H1 (cell line): ENCODE measurements at places on chromosomes 16 and 17.

DNA sequence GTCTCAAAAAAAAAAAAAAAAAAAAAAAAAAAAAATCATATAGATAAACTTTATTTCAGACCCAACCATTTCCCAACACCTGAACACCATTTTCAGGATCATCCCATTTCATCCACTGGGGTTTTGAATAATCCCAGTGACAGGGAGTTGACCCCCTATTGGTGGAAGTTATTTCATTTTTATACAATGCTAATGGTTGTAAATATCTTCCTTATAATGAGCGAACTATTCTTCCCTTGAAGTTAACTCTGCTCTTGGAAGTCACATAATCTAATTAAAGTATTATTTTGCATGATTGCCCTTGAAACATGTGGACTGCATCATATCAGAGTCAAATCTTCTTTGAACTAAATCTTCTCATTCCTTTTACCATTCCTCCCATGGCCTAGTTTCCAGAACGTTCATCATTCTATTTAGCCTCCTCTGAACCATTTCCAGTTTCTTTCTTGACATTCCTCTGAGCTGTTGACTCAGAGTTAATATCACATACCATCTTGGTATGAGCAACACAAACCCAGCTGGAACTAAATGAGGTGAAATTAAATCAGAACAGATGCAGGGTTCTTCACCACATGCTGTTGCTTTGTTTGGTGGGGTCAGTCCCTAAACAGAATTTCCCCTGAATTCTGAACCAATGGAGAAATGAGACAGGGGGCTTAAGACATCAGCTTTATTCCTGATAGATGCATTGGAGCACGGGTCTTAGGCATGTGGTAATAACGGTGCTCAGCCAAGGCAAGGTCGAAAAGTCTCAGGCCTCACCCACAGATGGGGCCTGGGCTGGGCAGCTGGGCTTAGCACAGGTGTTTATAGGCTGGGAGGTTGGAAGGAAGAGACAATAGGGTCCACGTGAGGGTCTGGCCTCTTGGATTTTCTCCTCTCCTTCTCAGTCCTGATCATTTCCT is 8.9 kb downstream of the HSD17B2 start:
- H3K4me1 ChIP-seq = no peaks in the 10 kb centered on the region
- no peak overlapping the region for H3K27ac ChIP-seq
- no peak for DNase-seq
- no peaks in the 10 kb centered on the region for H3K36me3 ChIP-seq
- H3K4me3 ChIP-seq = no peak overlapping the region

DNA sequence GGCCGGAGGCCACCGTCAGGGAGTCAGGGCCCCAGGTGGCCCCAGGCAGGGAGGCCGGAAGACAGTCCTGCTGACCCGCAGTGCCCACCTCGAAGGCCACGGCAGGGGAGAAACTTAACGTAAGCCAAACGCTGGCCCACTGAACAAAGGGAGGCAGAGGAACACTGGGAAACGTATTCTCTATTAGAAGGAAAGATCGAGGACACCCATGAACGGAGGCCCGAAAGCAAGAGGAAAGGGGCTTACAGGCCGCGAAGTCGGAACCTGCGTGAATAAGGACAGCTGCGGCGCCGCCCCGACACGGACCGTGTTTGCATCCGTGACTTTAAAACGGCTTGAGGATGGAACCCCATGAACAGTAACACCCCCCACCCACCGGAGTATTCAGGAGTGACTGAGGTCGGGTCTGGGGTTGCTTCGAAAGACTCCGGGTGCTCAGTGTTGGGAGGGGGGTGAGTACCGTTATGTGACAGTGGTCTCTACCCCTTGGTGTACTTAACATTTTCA is 102.4 kb upstream of the METRNL start:
- H3K4me3 ChIP-seq = no peak overlapping the region
- no peaks in the 10 kb centered on the region for H3K27me3 ChIP-seq
- no peaks in the 10 kb centered on the region for H3K4me1 ChIP-seq
- no peaks in the 10 kb centered on the region for H3K36me3 ChIP-seq
- no peak overlapping the region for H3K27ac ChIP-seq

DNA sequence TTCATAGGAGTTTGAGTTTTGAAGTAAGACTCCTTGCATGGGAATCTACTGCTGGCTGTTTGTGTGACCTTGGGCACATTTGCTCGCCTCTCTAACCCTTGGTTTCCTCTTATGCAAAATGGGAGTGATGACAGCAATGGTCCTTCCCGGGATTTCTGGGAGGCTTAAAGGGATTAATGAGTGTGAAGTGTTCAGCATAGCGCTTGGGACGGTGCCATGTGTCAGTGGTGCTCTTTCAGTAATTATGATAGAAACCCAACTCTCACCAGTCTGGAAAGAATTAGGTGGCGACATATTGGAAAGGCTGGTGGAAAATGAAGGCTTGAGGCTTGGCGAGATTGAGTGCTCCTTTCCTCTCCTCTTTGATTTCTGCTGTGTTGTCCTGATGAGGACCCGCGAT is 429.2 kb upstream of the EEF2KMT start:
- H3K27me3 ChIP-seq = no peaks in the 10 kb centered on the region
- no peaks in the 10 kb centered on the region for H3K36me3 ChIP-seq
- H3K27ac ChIP-seq = no peak overlapping the region
- H3K4me1 ChIP-seq = no peaks in the 10 kb centered on the region
- H3K4me3 ChIP-seq = no peak overlapping the region

DNA sequence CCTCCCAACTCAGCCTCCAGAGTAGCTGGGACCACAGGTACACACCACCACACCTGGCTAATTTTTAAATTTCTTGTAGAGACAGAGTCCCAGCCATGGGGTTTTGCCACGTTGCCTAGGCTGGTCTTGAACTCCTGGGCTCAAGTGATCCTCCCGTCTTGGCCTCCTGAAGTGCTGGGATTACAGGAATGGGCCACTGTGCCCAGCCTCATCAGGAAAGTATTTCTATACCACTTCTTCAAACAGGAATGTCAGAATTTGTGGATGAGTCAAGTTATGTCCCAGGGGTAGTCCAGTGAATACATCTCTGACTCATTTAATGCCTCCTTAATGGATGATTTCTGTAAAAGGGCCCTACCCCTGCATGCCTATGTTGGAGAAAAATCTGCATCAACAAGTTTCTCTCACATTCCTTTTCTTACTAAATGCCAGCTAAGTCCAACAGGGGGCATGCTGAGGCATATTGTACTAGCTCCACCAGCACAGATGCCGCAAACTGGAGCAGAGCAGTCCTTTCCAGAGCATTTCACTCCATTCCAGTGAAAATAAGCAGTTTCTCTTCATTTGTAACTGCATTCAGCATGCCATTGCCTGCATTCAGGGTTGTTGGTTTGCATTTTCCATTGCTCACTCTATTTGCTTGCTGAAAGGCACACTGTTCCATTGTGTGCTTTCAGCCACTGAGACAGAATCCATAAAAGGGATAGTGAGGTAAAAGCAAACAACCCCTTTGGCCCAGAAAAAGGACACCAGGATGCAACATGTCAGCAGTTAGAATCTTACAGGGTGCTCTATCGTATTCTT is 5.3 kb upstream of the CAVIN1 start:
- H3K4me3 ChIP-seq = no peak overlapping the region
- H3K27me3 ChIP-seq = no peaks in the 10 kb centered on the region
- H3K4me1 ChIP-seq = peaks cover 4% of the 10 kb centered on the region
- H3K27ac ChIP-seq = peak overlapping the region; percentile 65
- H3K36me3 ChIP-seq = no peaks in the 10 kb centered on the region
- no peak for DNase-seq

DNA sequence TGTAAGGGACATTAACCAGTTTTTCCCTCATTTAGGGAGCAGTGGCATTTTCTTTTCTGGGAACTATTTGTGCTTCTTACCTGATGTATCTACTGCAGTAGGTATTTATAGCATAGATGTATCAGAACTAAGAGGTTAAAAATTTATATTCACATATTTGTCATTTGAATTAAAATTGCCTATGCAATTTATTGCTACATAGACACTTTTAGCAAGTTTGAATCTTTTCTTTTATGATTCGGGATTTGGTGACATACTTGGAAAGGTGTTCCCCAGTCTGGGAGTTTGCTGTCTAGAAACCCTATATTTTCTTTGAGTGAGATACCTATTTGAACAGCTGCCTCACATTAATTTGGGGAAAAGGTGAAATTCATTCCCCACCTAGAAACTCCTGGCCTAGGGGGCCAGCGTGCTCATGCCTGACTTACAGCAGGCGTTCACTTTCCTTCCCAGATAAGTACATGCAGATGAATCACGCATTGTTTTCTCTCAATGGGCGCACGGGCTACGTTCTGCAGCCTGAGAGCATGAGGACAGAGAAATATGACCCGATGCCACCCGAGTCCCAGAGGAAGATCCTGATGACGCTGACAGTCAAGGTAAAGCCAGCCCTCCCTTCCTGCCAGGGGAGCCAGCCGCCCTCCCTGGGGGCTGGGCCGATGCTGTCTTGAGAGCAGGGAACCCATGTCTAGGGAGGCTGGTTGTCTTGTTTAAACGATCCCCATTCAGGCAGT is 73.8 kb downstream of the SDR42E1 start:
- H3K4me1 ChIP-seq = peaks cover 20% of the 10 kb centered on the region
- no peaks in the 10 kb centered on the region for H3K27me3 ChIP-seq
- no peaks in the 10 kb centered on the region for H3K36me3 ChIP-seq
- DNase-seq = no peak

GRCh38 chr17:5408186-5408585 is 11.3 kb downstream of the NUP88 start:
- no peak overlapping the region for H3K27ac ChIP-seq
- no peaks in the 10 kb centered on the region for H3K4me1 ChIP-seq
- H3K36me3 ChIP-seq = peaks cover 95% of the 10 kb centered on the region

DNA sequence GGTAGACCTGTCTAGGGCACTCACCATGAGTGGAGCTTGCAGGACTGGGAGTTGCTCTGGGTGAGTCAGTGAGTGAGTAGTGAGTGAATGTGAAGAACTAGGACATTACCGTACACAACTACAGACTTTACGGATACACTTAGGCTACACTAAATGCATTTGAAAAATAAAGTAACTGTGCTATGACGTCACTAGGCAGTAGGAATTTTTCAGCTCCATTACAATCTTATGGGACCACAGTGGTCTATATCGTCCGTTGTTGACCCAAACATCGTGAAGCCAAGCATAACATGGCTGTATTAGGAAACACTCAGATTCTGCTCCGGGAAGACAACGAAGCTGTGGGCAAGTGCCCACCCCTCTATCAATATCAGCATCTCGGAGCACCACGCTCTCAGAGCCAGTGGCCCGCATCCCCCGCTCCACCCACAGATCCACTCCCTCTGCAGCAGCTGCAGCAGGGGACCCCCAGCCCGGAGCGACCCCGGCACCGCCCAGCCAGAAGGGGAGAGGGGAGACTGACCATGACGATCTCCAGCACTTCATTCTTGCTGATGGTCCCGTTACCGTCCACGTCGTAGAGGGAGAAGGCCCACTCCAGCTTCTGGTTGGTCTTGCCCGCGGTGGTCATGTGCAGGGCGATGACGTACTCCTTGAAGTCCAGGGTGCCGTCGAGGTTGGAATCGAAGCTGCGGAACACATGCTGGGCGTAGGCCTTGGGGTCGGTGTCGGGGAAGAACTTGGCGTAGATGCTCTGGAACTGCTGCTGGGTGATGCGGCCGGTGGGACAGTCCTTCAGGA is 594 bp downstream of the RCVRN start:
- H3K4me3 ChIP-seq = no peak overlapping the region
- H3K4me1 ChIP-seq = no peaks in the 10 kb centered on the region
- H3K36me3 ChIP-seq = no peaks in the 10 kb centered on the region
- H3K27me3 ChIP-seq = no peaks in the 10 kb centered on the region

- no peaks in the 10 kb centered on the region; the same call in 1 of the 2 replicates for H3K4me1 ChIP-seq
- DNase-seq = no peak
- peaks cover 34% of the 10 kb centered on the region for H3K27me3 ChIP-seq
- H3K36me3 ChIP-seq = no peaks in the 10 kb centered on the region
- no peak overlapping the region for H3K4me3 ChIP-seq
- H3K27ac ChIP-seq = no peak overlapping the region
These were observed 27.5 kb downstream of the ZFHX3 start for GRCh38 chr16:73020409-73020884.

DNA sequence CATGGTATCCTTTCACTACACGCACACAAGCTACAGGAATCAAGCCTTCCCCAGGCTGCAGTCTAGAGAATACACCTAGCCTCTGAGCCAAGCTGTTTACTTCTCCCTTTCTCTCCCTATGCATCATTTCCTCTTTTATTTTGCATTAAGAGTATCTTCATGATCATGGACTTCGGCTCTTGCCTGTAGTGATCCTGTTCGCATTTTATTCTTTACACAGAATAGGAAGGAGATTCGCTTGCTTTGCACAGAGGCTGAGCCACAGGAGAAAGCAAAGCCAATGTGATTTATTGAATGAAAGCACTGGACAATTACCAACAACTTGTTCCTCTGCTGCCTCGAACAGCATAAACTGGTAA is 172.7 kb downstream of the ANKFN1 start:
- H3K36me3 ChIP-seq = no peaks in the 10 kb centered on the region
- DNase-seq = no peak
- no peak overlapping the region; the same call in 1 of the 2 replicates for H3K27ac ChIP-seq
- H3K4me1 ChIP-seq = no peaks in the 10 kb centered on the region
- no peaks in the 10 kb centered on the region for H3K27me3 ChIP-seq

DNA sequence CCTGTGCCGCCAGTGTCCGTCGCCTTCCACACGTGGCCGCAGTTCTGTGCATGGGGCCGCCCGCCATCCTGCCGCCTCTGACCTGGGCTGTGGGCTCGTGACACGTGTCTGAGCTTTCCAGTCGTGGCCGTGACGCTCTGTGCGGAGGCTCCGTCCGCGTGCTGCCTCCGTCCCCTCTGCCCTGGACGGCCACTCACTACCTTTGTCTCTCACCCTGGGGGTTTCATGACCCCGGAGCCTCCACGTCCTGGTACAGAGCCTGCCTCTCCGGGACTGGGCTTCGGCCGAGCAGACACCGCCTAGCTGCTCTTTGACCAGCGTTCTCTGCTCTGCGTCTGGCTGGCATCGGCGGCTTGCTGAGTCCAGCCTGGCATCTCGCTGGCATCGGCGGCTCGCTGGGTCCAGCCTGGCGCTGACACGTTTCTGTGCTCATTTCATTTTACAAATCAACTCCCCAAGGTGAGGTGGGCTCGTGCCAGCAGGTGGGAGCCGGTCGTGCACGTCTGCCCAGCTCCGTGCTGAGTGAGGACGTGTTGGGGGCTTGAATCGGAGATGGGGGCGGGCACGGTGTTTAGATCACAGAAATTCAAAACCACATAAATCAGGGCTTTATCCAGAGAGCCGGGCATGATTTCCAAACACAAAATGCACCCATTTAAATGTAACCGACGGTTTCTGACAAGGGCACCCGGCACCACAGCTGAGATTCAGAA is 44.3 kb upstream of the GNG13 start:
- no peak overlapping the region for H3K4me3 ChIP-seq
- DNase-seq = no peak
- H3K27me3 ChIP-seq = no peaks in the 10 kb centered on the region
- no peaks in the 10 kb centered on the region for H3K4me1 ChIP-seq
- no peaks in the 10 kb centered on the region for H3K36me3 ChIP-seq
- H3K27ac ChIP-seq = no peak overlapping the region

- no peaks in the 10 kb centered on the region for H3K36me3 ChIP-seq
- peaks cover 5% of the 10 kb centered on the region for H3K4me1 ChIP-seq
- H3K27ac ChIP-seq = no peak overlapping the region
- H3K27me3 ChIP-seq = peaks cover 25% of the 10 kb centered on the region
- peak overlapping the region; percentile 38 for H3K4me3 ChIP-seq
These were observed 587 bp downstream of the RNF157 start for GRCh38 chr17:76239538-76240274.
